ENCODE measurements at places on chromosomes 3 and 15.

DNA sequence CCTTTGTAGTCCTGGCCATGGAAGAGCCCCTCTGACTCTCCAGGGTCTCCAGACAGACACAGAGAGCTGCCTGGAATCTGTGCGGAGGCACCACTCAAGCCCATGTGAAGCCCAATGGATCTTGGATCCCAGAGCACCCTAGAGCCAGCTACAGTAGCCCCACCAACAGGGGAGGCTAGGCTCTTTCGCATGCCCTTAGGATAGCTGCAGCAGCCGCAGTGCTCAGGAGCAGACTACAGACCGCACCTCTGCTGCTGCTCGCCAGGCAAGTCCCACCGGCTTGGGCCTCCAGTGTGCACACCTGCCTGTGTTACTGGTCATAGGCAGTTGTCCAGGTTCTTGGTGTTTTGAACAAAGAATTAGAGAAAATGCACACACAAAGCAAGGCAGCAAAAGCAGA is 131.6 kb downstream of the SPATA16 start:
- no peak for DNase-seq

DNA sequence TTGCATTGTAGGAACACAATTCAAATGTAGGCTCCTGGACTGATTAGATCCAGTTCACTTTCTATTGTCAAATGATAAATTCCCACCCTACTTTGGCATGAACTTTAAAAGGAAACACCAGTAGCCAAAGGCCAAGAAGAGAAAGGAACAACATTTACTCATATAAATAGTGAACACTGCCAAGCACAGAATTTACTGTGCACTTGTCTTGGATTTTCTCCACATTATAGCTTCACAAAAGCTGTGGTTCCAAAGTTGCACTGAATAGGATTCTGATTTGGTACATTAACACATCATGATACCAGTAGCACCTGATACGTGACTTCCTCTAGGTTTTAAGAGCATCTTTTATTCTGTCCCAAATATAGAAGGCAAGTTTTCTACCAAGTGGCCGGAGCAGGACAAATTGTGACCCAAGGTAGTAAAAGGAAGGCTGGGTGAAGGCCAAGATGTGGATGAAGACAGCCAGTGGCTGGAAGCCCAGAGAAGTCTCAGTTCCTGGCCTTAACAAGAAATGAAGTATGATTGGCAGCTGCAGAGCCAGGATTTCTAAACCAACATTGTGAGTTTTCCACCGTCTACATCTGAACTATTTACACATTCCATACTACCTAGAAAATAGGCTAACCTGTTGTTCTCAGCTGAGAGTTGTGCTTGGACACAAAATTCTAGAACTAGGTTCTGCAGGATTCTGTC is 206.7 kb downstream of the THRB start:
- no peak for DNase-seq

- no peak for DNase-seq
Measured at GRCh38 chr15:62413153-62413552, 248.1 kb upstream of the C2CD4B start.

DNA sequence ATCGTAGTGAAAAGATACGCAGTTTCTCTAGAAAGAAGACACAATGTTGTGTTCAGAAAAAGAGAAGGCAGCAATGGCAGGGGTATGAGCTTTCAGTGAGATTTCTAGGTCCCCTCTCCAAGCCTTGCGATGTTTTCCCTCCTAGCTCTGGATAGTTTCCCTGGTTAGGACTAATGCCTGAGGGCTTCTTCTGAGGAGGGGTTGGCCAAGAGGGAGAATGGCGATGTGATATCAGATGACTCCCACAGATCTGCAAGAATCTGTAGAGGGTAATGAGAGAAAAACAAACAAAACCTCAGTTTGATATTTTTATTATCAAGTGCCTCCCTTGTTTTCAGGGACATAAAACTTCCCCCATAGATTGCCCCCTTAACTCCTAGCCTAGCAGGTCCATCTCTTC is 4.1 kb upstream of the CLDN1 start:
- DNase-seq, result no peak

GRCh38 chr15:61175024-61175423 is 54.1 kb downstream of the RORA start:
- no peak for DNase-seq

DNA sequence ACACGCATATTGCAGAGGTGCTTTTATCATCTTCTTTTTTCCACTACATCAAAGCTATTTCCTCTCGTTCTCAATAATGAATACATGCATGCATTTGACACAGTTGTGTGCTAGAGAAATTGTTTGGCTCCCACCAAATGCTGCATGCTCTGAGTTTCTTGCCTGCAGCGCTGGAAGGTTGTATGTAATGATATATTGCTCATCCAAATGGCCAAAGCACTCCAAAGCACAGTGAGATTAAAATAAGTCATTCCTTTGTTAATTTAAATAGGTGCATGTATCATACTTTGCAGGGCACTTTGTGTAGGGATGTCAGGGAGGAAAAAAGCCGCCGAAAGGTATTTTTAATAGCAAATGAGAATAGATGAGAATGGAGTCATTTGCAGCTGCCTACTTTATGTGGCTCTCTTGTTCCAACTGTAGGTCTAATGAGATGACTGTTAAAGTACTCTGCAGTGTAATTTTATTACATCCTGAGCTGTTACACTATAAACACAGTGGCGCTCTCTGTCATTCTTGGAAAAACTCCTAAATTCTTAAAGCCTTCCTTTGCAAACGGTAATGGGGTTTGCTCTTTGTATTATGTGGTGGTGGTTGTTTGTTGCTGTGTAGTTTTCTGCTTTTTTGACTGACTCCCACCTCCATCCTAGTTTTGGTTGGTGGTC is 56.9 kb upstream of the SKOR1 start:
- no peak for DNase-seq

DNA sequence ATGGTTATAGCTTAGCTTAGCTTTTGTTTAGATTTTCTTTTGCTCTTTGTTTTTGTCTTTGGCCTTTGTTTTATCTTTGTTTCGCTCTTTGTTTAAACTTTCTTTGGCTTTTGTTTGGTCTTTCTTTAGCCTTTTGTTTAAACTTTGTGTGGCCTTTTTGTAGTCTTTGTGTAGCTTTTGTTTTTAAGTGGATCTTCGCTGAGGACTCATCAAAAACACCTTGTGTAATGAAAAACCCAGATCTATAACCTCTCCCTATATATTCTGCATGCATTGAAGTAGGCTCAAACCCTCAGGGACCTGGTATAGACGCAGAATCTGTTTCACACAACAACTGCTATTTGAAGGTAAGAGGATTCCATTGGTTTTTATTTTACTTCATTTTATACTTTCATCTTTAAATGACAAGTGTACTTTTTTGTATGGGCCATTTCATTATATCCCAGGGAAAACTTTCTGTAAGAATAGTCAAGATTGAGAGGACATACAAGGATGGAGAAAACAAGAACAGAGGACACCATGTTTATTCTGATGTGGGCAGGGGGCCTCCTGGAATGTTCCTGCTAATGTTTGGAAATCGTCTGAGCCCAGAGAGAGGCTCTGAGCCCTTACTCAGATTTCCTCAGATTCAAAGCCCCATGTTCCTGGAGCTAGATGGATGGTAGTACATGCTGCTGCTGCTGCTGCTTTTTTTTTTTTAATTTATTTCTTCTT is at the start of gene MOBP:
Gene MOBP (plus strand): TSS at position 287 of the 714 bp plus-strand sequence. CDS start 34,390 bp downstream, outside the sequence.
- DNase-seq, result no peak

DNA sequence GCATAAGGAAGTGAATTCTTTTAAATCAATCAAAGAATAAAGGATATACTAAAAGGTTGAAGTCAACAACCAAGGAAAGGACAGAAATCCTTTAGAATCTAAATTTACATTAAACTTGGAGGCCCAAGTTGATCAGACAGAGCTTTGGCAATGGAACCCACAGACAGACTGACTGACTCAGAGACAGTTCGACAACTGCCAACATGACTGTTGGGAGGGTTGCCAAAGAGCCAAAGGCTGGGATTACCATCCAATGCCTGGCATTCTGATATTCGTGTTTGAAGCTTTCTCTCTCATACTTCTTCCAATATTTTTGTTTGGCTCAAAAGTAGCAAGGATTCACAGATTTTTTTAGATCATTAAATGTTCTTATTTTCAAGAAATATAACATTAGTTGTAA is 406.1 kb downstream of the PLCL2 start:
- DNase-seq, result no peak

- DNase-seq, result peak; percentile 55
Measured at GRCh38 chr15:31867536-31868442, 162.5 kb upstream of the CHRNA7 start.

DNA sequence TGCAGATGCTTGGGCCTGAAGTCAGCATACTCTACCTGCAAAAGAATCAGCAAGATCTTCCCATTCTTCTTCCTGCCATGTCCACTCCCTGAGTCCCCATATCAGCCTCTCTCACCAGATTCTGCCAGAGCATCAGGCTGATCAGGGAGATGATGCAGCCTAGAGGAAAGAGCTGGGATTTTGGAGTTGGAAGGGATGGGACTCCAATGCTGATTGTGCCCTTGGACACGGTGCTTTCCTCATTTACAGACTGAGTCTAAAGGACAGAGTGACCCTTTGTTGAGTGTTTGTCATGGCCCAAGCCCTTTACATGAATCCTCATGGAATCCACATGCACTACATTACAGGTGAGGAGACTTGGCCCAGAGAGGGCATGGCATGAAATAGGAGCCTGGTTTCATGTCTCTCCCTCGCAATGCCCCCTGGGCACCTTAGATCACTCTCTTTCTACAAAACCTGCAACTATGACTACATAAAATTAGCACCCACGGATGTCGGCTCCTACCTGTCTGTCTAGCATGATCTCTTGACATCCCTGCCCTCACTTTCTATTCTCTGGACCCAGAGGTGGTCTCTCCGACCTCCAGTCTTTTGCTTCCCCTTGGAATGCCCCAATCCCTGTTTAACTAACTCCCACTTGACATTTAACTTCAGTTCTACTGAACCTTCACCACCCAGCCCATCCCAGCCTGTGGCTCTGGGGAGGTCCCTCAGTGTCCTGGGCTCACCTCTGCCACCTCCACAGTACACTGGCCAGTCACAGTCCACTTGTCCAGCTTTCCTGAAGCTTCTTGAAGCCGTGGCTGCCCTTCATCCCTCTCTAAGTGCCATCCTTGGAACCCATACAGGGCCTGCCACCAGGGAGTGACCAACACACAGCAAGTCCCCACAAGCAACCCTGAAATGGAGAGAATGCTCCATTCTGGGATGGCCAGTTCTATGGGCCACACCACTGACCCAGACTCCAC is 173.5 kb downstream of the ABHD5 start:
- no peak for DNase-seq
